ENCODE measurements at places on chromosomes 7 and 10.

DNA sequence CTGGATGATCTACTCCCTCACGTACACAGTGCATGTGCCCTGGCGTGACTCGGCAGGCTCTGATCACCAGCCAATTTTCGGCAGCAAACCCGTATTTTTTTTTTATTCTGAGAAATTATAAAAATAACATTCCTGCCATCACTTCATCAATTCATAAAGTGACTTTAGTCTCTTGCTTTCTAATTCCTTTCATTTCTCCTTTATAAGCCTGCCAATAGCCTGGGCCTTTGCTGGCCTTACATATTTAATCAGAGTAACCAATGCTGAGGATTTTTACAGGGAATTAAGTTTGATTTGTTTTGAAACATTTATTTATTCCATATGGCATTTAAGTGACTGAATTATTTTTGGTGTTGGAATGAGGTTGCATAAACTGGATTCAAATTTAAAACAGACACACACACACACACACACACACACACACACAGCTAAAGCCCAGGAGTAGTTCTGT lies 140.8 kb downstream of the ETV1 start:
- DNase-seq = no peak

- DNase-seq = no peak
Measured at GRCh38 chr7:18555120-18555519, 59.6 kb downstream of the HDAC9 start.

GRCh38 chr7:125278318-125278717 lies 348.7 kb upstream of the POT1 start:
- no peak for DNase-seq

DNA sequence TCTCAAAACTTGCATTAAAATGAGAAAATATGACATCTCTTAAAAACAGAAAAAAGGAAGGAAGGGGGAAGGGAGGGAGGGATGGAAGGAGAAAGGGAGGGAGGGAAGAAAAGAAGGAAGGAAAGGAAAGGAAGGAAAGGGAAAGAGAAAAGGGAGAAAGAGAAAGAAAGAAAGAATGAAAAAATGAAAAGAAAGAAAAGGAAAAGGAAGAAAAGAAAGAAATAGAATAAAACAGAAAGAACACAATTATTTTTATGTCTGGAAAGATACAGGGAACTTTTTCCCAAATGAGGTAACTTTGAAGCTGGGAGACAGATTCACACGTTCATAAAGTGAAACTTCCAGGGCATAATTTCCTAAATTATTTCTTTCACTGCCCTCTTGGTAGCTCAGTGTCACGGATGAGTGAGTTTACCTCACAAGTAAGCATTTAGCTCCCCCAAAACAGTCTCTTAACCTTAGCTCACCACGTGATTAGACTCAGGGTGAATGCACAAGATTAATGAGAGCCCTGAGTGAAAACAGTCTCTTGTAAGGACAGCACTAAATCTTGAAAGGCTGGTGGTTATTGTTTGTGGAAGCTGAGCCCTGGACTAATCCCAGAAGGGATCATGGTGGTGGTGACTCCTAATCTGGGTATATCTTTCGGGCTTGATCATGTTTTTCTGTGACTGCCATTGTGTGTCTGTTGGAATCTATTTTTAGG lies 74.1 kb upstream of the HDAC9 start:
- no peak for DNase-seq

DNA sequence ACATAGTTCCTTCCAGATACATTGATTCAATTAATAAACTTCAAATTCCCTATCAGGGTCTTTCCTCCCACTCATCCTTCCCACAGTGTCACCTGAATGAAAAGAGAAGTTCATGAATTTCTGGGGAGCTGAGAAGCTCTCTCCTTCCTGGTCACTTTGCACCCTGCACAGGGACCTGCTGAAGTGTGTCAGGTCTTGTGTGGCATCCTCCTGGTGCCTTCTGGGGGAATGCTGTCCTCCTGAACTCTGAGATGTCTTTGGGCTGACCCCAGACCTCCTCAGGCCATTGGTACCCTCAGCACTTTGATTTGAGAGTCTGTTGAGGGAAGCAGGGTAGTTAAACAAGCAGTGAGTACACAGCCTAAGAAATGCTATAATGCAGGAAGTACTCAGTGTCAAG lies 39.5 kb upstream of the ITGA8 start:
- DNase-seq = no peak

DNA sequence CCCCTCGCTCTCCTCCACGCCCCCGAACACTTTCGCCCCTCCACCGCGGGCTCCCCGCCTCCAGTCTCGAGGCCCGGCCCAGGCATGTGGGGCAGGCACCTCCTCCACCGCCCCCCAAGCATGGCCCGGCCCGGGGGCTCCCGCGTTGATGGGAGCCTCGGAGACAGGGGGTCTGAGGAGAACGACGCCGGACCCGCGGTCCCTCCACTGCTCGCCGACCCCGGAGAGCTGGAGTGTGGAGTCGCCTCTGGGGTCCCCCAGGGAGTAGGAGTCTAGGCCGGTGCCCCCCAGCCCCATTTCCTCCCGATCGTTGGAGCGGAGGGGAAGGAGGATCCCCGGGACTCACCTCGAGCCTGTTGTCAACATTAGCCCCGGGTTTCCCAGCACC lies 206 bp downstream of the UPF2 start:
- no peak for DNase-seq

DNA sequence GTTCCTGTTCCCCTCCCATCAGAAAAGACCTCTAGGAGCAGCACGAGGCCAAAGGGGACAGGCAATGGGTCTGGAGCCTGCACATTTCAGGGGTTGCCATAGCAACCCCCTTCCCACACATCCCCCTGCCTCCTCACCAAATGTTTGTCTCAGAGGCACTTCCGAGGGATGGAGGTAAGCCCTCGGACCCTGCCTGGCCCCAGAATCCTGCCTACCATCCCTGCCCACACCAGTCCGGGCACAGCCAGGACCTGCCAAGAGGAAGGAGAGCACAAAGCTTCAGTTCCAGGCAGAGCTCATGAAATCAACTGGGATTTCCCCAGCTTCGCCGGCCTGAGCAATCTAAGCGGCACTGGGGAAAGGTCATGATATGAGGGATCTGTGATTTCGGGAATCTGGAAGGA lies 175.0 kb upstream of the PLXNA4 start:
- no peak for DNase-seq

GRCh38 chr10:117005527-117006055 lies 604 bp upstream of the SHTN1 start:
- no peak for DNase-seq

DNA sequence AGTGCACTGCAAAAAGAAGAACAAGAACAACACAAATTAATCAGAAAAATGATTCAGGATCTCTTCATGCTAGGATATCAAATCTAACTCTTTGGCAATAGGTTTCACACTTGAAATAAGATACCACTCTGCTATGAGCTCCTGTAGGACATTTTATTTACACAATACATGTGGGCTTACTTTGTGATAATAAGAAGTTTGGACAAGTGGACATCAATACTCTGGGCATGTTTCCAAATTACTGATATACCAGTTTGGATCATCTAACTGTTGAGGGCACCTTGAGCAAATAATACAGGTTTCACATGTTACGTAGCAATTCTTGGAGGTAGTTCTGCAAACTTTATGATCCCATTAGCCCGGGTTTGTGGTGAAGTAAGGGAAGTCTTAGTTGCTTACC lies 59.8 kb downstream of the CPVL start:
- DNase-seq = no peak

DNA sequence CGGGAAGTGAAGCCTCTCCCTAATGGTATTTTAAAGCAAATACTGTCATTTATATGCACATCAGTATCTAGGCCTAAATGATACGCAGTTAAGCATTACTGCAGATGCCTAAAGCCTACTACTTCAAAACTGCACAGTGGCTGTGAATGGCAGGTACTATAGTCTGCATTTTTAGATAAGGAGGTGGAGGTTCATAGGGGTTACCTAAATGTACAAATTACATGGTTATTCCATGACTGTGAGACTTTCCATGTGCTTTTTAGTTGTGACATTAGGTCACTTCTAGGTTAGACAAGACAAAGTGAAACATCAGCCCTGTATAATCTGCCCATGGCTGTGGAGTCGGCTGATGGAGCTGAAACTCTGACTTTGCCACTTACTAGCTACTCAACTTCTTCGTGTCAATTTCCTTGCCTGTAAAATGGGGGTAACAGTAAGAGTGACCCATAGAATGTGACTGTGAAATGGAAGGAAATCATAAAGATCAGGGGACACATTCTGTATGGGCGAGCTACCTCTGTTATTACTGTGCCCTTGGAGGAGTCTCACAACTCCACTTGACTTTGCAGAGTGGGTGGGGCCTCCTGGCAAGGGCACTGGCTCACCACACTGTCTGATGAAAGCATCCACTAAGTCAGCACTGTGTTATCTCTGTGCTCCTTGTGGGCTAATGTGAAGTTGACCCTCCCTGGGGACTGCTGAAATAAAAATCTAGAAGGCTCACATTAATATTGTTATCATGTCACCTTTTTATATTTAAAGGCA lies 239.4 kb downstream of the TNS3 start:
- no peak for DNase-seq

GRCh38 chr10:122981066-122981464 lies 864 bp downstream of the PSTK start:
- DNase-seq = no peak

- no peak for DNase-seq
Measured at GRCh38 chr10:98414578-98414931, 427 bp downstream of the PYROXD2 start.

All from left forelimb (tissue), 1 donor.